Activated CD4-positive, CD25-positive, alpha-beta regulatory T cell (primary cell): ENCODE measurements at places on chromosomes 4 and X.

GRCh38 chr4:113317523-113317922, 268.1 kb downstream of the ANK2 start:
- DNase-seq = no peak

- no peak for DNase-seq
Measured at GRCh38 chrX:9003041-9003440, 30.9 kb downstream of the FAM9B start.

GRCh38 chrX:39921838-39922237, 175.9 kb downstream of the BCOR start:
- DNase-seq = no peak

DNA sequence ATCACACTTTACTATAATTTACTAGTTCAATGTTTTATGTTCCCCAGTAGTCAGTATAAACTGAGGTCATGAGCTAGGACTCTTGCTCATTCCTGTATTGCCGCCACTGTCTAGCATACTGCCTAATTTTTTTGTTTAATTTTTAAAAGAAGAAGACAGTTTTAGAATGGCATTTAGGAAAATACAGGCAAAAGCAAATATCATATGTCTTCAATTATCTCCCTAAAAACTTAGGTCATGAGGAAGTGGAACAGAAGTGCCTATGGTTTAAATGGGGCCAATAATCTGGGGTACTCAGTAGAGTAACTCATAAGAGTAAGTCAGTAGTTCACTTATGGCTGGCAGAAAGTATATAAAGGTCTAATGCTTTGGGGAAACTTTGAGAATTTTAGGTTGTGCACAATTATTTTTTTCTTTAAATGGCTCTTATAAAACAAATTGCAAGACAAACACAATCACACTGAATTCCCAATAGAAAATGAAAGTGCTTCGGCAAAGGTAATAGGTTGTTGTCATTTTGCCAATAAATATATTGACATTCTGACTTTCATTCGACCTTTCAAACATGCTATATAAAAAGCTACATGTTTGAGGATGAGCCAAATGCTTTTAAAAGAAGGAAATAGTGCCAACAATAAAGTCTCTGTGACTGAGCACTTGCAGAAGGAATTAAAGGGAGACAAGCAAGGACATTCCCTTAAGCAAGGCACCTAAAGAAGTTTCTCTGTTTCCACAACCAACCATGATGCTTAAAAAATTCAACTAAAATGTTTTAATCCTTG, 390.1 kb downstream of the PDGFC start:
- no peak for DNase-seq

GRCh38 chr4:56229947-56230346, 157.3 kb downstream of the AASDH start:
- DNase-seq = no peak
